T-helper 1 cell (primary cell): ENCODE measurements at places on chromosomes 6 and 20.

- DNase-seq = no peak
Measured at GRCh38 chr20:18754030-18754652, 59.4 kb upstream of the SCP2D1 start.

DNA sequence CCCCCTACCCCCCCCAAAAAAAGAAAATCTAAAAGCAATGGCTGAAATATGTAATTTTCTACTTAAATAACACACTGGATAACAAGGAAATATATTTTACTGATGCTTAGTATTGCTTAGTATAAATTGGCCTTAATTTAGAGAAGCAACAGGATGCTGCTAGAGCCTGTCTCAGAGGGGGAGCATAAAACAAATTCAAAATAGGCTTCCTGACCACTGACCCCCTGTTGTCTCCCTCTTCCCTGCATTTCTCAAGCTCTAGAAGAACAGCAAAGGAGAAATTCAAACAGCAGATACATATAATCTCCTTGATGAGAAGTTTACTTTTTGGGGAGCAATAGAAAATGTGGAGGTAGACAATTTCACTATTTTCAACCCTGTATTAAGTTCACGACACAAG lies 631.1 kb upstream of the GJE1 start:
- no peak for DNase-seq

- DNase-seq = no peak
Measured at GRCh38 chr6:75308250-75308988, 23.8 kb upstream of the TMEM30A start.

GRCh38 chr20:2750491-2751251 lies 49.8 kb downstream of the CPXM1 start:
- DNase-seq = no peak

GRCh38 chr20:46954490-46955038 lies 59.9 kb downstream of the EYA2 start:
- no peak for DNase-seq
